ENCODE measurements at places on chromosomes 3 and 15.
A peak's percentile ranks its signal among the peaks of the same experiment; 100 is the strongest.

DNA sequence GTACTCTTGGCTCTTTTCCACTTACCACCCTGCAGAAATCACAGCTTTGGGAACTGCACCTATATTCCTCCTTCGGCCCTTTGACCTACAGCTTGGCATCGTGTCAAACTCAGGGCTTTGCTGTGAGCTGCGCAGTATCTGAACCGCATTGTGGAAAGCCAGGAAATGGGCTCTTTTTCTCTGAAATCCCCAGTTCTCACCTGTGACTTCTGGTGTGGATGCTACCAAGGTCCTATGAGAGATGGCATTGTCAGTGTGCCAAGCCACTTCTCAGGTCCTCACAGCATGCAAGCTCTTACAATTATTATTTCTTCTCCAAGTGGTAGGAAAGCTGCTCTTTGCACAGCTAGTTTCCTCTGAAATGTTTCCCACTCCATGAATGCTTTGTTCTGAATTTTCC is 450.6 kb upstream of the TBL1XR1 start:
- no peak for DNase-seq

DNA sequence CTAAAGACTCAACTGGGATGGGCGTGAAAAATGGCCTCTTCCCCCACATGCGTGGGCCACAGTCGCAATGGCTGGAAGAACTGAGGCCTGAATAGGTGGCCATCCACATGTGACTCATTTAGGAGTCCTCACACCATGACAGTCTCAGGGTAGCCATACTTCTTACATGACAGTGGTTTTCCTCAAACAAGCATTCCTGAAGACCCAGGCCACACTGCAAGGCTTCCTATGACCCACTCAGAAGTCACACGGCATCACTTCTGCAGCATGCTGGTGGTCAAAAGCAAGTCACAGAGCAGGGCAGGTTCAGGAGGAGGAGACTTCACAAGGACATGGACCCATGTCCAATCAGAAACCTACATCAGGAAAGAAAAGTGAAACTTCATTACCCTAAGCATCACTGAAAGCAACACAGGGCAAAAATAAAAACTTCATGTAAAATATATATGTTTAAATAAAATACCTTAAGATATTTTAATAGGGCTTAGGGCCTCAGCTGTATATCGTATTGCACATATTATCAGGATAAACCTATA is 257.1 kb downstream of the OPA1 start:
- no peak for DNase-seq

GRCh38 chr3:111824351-111824750 is 34.7 kb upstream of the PHLDB2 start:
- no peak for DNase-seq

- no peak for DNase-seq
Observed at GRCh38 chr3:119297169-119297568, 3.0 kb downstream of the ARHGAP31 start.

DNA sequence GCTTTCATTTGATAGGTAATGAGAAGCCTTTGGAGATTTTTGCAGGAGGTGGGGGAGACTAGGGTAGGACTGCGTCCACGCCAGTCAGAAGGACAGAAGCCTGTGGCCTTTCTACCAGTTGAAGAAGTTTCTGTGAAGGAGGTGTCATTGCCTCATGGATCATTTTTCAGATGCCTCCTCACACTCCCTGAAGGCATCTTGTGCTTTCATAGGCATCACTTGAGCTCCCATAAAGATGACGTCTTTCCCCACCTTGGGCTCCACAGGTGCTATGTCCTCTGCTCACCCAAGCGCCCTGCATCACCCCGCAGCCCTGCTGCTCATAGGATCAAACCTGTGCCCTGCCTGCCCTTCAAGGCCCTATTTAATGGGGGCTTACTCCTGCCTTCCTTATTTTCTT is 7.5 kb upstream of the ITGA11 start:
- no peak for DNase-seq

DNA sequence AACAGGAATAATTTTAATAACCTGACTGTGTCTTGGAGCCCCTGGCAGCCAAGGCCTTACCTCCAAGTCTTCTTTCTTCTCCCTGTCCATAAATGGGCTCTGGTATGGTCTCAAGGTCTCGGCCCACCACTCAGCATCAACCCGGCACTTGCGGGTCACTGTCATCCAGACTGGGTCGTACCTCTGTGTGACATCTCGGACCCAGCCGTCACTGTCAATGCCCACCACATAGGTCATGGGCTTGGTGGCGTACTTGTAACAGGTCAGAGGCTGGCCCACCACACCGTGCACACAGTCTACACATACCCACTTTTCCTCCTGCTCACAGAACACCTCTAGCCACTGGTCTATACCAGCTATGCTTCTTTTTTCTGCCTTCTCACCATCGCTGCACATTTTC is 20.4 kb downstream of the XPC start:
- DNase-seq: no peak

DNA sequence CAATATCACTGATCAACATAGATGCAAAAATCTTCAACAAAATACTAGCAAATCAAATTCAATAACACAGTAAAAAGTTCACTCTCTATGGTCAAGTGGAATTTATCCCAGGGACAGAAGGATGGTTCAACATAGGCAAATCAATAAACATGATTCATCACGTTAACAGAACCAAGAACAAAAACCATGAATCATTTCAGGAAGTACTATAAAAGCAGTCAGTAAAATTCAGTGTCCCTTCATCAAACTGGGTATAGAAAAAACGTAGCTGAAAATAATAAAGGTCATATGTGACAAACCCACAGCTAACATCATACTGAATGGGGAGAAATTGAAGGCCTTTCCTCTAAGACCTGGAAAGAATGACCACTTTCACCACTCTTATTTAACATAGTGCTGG is 172.1 kb downstream of the POLR2M start:
- DNase-seq: no peak

- DNase-seq: no peak
Observed at GRCh38 chr15:40328176-40328575, 4.7 kb downstream of the INAFM2 start.

GRCh38 chr3:152350776-152351175 is 82.0 kb downstream of the MBNL1 start:
- DNase-seq: no peak

DNA sequence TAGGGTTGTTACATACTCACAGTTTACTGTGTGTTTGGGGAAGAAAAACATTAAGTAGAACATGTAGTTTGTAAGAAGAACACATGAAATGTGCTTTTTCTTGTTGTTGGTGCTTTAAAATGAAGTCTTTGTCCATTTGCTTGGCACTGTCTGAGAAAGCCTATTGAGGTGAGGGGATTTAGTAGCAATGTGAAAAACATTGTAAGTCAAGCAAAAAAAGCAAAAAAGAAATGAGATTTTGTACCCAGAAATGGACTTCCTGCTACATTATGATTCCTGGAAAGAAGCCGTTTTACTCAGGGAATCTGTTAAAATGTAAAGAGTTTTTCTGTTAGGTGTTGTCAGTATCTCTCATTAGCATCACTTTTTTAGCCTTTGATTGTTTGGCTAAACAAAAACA is 59.9 kb downstream of the KAT2B start:
- DNase-seq: no peak

DNA sequence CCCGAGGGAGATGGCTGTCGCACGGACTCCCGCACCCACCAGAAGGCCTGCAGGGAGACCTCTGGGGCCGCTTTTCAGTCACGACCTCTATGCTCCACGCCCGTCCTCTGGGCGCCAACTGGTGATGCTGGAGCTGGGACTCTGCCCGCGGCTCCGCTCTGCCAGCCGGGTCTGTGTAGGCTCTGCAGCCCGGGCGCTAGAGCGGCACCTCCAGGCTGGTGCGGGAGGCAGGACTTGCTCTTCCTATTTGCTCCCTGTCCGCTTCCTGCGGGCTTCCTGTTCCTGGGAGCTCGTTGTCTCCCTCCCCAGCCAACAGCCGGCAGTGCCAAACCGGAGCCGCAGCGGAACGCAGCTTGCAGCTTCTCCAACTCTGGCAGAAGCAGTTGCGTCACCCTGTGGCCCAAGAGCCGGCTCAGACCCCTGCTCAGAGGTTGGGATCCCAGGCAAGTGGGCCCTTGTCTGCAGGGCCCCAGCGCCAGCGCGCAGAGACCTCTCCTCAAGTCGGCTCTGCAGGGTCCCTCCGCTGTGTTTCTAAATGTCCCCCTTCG is 285.9 kb downstream of the XXYLT1 start:
- no peak for DNase-seq

GRCh38 chr3:114323546-114324254 is 29.9 kb downstream of the TIGIT start:
- no peak for DNase-seq

- no peak for DNase-seq
Observed at GRCh38 chr15:98121536-98121935, 161.0 kb downstream of the ARRDC4 start.

GRCh38 chr15:31254431-31255175 is 72.0 kb upstream of the KLF13 start:
- peak; percentile 91 for DNase-seq

DNA sequence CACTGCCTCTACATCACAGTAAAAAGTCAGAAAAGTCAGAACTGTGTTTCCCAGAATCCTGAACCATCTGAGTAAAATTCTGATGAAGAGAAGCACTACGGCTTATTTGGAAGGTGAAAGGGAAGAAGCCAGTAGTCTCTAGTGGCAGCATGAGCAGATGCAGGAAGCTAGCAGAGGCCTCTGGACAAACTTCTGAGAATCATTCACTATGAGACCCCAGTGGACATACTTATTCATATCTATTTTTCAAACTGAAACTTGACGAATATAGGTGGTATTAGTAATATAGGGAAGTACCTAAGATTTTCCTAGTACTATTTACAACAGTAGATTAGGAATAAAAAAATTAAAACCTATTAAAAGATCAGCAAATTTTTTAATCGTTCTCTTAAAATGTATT is 272.8 kb upstream of the TTC14 start:
- no peak for DNase-seq

All from BJ (cell line).